ENCODE measurements at places on chromosomes 13 and 19. TPM values are rescaled to one million over a fixed set of nuclear protein-coding genes. Genes with fewer than 3 reads are reported as not detected.

- DNase-seq = no peak
Measured at GRCh38 chr19:56813531-56813930, 27.0 kb downstream of the PEG3 start.

GRCh38 chr13:20369886-20370361 is 137.8 kb upstream of the GJB6 start:
- DNase-seq = no peak

DNA sequence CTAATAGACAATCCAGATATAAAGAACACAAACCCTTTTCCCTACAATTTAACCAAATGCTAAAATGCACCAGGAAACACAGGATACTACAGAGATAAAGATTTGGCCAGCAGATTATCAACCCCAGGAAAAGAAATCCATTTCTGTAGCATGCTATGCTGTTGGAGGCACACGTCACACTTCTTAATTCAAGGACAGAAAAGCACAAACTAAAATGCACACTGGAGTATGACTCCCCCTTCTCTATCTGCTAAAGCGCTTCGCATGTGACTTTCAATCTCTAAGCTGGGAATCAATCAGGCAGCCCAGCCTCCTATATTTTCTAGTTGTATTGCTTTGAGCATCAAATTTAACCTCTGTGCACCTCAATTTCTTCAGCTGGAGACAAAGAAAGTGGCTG is 22.2 kb downstream of the ABCC4 start:
- DNase-seq = no peak

DNA sequence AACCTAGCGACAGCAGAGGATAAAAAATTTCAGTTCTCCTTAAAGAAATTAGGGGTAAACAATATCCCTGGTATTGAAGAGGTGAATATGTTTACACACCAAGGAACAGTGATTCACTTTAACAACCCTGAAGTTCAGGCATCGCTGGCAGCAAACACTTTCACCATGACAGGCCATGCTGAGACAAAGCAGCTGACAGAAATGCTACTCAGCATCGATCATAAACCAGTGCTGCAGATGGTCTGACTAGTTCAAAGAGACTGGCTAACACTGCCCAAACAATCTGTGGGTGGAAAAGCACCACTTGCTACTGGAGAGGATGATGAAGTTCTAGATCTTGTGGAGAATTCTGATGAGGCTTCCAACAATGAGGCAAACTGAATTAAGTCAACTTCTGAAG is 19.9 kb upstream of the ACOD1 start:
- no peak for DNase-seq

DNA sequence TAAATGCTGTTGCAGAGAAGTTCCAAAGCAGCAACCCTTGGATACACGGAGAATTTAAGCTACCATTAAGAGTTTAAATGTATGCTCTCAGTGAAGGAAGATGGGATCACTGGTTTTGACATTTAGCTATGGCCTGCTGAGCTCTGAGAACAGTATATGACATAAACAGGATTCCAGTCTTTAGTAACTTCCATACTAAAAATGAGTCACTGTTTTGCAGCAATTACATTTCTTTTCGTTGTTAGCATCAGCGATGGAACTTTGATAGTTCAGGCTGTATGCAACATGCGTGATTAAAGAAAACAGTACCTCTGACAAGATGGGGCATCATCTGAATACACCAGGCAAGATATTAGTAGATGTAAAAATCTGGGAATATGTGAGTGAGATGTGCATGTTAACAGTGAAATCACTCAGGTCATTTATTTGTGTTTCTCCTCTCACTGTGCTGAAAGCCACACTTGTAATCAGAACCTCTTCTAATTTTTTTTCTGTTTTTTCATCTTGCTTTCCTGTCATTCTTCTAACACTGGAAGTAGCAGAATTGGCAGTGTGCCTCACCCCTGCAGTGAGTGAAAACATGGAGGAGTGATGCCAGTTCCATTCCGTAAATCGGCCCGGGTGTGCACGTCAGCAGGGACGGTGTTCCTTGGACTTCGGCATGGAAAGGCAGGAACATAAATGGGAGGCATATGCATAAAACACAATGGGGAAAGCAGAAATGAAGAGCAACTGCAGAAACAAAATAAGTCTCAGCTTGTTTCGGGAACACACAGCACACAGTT is 361.5 kb downstream of the OXGR1 start:
- DNase-seq = no peak

GRCh38 chr19:806815-807421 is 9.7 kb downstream of the PTBP1 start:
- DNase-seq = no peak

GRCh38 chr13:22801402-22802003 is 379.3 kb upstream of the SGCG start:
- DNase-seq = no peak

GRCh38 chr19:3708207-3708931 is at the start of gene TJP3:
Gene TJP3 (plus strand): TSS chr19:3708384. CDS start chr19:3728433, 20,049 bp downstream.
- DNase-seq = no peak

TLE2 gene
- 2.3 TPM for total RNA-seq

ZGLP1 gene
- total RNA-seq = 2.0 TPM

ZNF558 gene
- 26.4 TPM for total RNA-seq

SCN1B gene
- 0.96 TPM for total RNA-seq

RDH8 gene
- total RNA-seq = not detected

FSD1 gene
- 44.2 TPM for total RNA-seq

SELENOV gene
- not detected for total RNA-seq

Data from activated CD4-positive, alpha-beta T cell treated with anti-CD3 and anti-CD28 coated beads, Interleukin-2, amount 10 ng/mL, durations not matched to agents 24 days and 14 days (primary cell).